Activated CD4-positive, alpha-beta T cell treated with anti-CD3 and anti-CD28 coated beads, Interleukin-2, amount 10 ng/mL, durations not matched to agents 7 days and 5 days (primary cell): ENCODE measurements at places on chromosomes 4 and X.

GRCh38 chr4:84614891-84615290 is 32.0 kb downstream of the CDS1 start:
- H3K4me1 ChIP-seq = no peaks in the 10 kb centered on the region
- H3K4me3 ChIP-seq = no peak overlapping the region
- no peaks in the 10 kb centered on the region for H3K36me3 ChIP-seq
- no peak overlapping the region for H3K27ac ChIP-seq
- no peaks in the 10 kb centered on the region for H3K27me3 ChIP-seq

- H3K4me1 ChIP-seq = no peaks in the 10 kb centered on the region
- H3K36me3 ChIP-seq = no peaks in the 10 kb centered on the region
Measured at GRCh38 chr4:66273110-66273509, 602.8 kb upstream of the EPHA5 start.

- DNase-seq = no peak
- no peaks in the 10 kb centered on the region for H3K27me3 ChIP-seq
- H3K4me3 ChIP-seq = no peak overlapping the region
- no peaks in the 10 kb centered on the region for H3K4me1 ChIP-seq
Measured at GRCh38 chr4:182604161-182604622, 313.0 kb downstream of the DCTD start.

GRCh38 chr4:13544606-13545393 is 492 bp upstream of the NKX3-2 start:
- peaks cover 70% of the 10 kb centered on the region for H3K27me3 ChIP-seq
- no peak for DNase-seq
- peaks cover 37% of the 10 kb centered on the region for H3K4me1 ChIP-seq
- H3K27ac ChIP-seq = peak overlapping the region; percentile 46
- peaks cover 10% of the 10 kb centered on the region for H3K36me3 ChIP-seq

DNA sequence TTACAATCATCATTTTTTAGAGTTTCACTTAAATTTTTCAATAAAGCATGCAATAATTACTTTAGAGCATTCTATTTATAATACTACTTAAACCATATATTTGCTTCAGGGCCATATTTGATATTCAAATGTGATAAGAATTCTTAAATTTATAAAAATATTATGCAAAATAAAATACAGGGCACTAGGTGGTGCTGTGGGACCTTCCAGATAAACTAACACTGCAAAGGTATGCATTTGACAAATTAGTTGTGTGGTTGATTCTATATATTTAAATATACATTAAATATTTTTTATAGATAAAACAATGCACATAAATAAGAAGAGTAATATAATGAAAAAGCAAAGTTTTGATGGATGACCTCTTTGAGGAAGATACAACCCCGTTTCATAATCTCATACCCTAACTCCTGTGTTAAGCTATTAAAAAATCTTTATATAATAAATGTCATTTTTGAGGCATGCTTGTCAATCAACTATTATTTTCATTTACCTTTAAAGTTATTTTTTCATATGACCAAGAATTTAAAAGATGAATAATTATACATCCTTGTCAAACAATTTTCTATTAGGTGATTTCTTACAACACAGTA is 128.4 kb downstream of the REELD1 start:
- no peak overlapping the region for H3K27ac ChIP-seq
- H3K27me3 ChIP-seq = no peaks in the 10 kb centered on the region
- H3K4me1 ChIP-seq = no peaks in the 10 kb centered on the region
- peak; percentile 38 for DNase-seq
- H3K36me3 ChIP-seq = no peaks in the 10 kb centered on the region
- H3K4me3 ChIP-seq = no peak overlapping the region

DNA sequence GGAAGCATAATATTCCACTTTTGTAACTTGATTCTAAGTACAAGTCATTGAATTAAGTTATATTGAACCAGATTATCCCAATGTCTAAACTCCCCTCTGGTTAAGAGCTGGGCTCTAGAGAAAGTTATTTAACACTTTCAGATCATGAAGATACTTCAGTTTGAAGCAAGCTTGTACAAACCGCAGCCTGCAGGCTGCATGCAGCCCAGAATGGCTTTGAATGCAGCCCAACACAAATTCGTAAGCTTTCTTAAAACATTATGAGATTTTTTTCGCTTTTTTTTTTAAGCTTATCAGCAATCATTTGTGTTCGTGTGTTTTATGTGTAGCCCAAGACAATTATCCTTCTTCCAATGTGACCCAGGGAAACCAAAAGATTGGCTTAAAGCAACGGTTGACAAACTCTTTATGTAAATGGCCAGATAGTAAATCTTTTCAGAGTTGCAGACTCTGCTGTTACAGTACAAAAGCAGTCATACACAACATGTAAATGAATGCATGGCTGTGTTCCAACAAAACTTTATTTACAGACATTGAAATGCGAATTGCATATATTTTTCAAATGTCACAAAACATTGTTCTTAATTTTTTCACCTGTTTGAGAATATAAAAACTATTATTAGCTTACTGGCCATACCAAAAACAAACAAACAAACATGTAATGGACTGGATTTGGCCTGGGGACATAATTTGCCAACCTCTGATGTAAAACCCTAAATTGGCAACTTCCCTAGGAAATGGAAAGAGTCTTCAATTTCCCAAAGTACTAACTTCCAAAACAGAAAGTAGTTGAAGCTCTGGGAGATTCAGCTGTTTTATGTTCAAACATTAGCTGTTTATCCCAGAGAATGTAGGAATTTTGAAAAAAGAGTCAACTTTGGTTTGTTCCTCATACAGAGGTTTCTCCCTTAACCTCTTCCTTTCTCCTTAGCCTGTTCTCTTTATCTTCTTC is 201.1 kb upstream of the MBNL3 start:
- no peak overlapping the region for H3K4me3 ChIP-seq
- H3K36me3 ChIP-seq = no peaks in the 10 kb centered on the region
- no peak overlapping the region for H3K27ac ChIP-seq

DNA sequence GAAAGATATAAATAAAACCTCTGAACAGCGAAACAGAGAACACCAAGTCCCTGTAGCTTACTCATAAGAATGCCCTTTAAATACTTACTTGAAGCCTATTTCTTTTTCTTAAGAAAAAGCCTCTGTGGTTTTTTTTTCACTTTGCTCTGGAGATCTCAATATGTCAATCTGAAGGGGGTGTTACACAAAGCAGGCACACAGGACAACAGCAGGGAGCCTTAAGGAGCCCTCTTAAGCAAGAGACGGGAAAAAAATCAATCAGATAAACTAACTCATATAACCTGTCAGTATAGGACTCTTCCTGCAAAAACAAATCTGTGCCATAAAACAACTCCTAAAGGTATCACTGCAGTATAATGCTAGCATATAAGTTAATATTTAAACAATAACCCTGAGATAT is 611.1 kb upstream of the ATOH1 start:
- no peak overlapping the region for H3K27ac ChIP-seq
- H3K4me3 ChIP-seq = no peak overlapping the region
- no peaks in the 10 kb centered on the region for H3K36me3 ChIP-seq

DNA sequence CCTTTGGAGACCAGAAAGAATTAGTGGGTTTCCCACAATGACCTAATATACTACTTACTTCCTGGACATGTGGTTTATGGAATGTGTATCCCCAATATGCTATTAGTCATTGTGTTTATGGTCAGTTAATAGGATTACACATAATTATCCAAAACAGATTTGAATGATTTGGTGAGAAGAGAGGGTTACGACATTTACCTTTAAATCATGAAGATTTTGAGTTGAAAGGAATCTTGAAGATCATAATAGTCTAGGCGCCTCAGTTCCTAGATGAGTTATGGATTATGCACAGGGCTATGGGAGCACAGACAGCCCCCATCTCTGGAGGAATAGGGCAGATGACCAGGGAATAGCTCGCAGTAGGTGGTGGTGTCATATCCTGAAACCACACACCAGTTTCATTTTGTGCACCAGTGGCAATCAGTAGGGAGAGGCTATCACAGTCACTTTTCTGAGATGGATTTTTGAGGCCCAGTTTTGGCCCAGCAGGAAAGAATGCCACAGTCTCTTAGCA is 61.3 kb downstream of the SEPTIN11 start:
- peaks cover 17% of the 10 kb centered on the region for H3K36me3 ChIP-seq
- no peak overlapping the region for H3K4me3 ChIP-seq
- H3K4me1 ChIP-seq = peaks cover 50% of the 10 kb centered on the region
- peaks cover 13% of the 10 kb centered on the region for H3K27me3 ChIP-seq

GRCh38 chr4:77078401-77078800 is 2.6 kb upstream of the CCNI start:
- no peak overlapping the region for H3K27ac ChIP-seq
- peaks cover 8% of the 10 kb centered on the region for H3K36me3 ChIP-seq

- H3K4me3 ChIP-seq = no peak overlapping the region
- peak overlapping the region; percentile 71 for H3K27ac ChIP-seq
- peaks cover 52% of the 10 kb centered on the region for H3K4me1 ChIP-seq
- peak; percentile 54 for DNase-seq
Measured at GRCh38 chr4:26076000-26076587, 162.1 kb downstream of the SMIM20 start.

GRCh38 chr4:172680691-172681090 is 487.9 kb upstream of the GALNT7 start:
- no peaks in the 10 kb centered on the region for H3K4me1 ChIP-seq
- H3K36me3 ChIP-seq = no peaks in the 10 kb centered on the region
- H3K4me3 ChIP-seq = no peak overlapping the region
- no peaks in the 10 kb centered on the region for H3K27me3 ChIP-seq
- no peak for DNase-seq

- no peaks in the 10 kb centered on the region for H3K27me3 ChIP-seq
- no peak overlapping the region for H3K4me3 ChIP-seq
- H3K27ac ChIP-seq = no peak overlapping the region
- H3K4me1 ChIP-seq = peaks cover 4% of the 10 kb centered on the region
- peaks cover 33% of the 10 kb centered on the region for H3K36me3 ChIP-seq
Measured at GRCh38 chr4:87144356-87144755, 76.1 kb downstream of the KLHL8 start.

GRCh38 chrX:78944351-78944750 is 840 bp upstream of the P2RY10 start:
- H3K27me3 ChIP-seq = no peaks in the 10 kb centered on the region
- H3K4me3 ChIP-seq = peak overlapping the region; percentile 93
- no peak for DNase-seq
- peaks cover 42% of the 10 kb centered on the region for H3K4me1 ChIP-seq
- H3K27ac ChIP-seq = peak overlapping the region; percentile 97

DNA sequence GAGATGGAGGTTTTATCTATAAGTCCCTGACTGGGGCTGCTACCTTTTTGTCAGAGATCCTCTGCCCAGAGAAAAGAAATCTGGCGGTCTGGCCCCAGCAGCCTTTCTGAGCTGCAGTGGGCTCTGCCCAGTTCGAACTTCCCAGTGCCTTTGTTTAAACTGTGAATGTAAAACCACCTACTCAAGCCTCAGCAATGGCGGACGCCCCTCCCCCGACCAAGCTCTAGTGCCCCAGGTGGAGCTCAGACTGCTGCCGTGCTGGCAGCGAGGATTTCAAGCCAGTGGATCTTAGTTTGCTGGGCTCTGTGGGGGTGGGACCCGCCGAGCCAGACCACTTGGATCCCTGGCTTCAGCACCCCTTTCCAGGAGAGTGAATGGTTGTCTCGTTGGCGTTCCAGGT is 121.8 kb downstream of the TSPAN5 start:
- H3K4me1 ChIP-seq = peaks cover 13% of the 10 kb centered on the region
- no peak overlapping the region for H3K4me3 ChIP-seq
- DNase-seq = no peak

- H3K4me1 ChIP-seq = peaks cover 15% of the 10 kb centered on the region
- peak overlapping the region; percentile 11 for H3K4me3 ChIP-seq
- no peak overlapping the region for H3K27ac ChIP-seq
- no peaks in the 10 kb centered on the region for H3K36me3 ChIP-seq
- peaks cover 4% of the 10 kb centered on the region for H3K27me3 ChIP-seq
Measured at GRCh38 chr4:165610679-165611437, 232.1 kb downstream of the CPE start.

- DNase-seq = no peak
- no peak overlapping the region for H3K27ac ChIP-seq
- H3K36me3 ChIP-seq = no peaks in the 10 kb centered on the region
- no peaks in the 10 kb centered on the region for H3K4me1 ChIP-seq
- no peak overlapping the region for H3K4me3 ChIP-seq
Measured at GRCh38 chrX:50100188-50100587, 100.6 kb downstream of the AKAP4 start.

GRCh38 chr4:67162690-67163089 is 382.6 kb downstream of the CENPC start:
- no peaks in the 10 kb centered on the region for H3K36me3 ChIP-seq
- H3K27ac ChIP-seq = no peak overlapping the region
- DNase-seq = no peak
- no peak overlapping the region for H3K4me3 ChIP-seq
- no peaks in the 10 kb centered on the region for H3K4me1 ChIP-seq

DNA sequence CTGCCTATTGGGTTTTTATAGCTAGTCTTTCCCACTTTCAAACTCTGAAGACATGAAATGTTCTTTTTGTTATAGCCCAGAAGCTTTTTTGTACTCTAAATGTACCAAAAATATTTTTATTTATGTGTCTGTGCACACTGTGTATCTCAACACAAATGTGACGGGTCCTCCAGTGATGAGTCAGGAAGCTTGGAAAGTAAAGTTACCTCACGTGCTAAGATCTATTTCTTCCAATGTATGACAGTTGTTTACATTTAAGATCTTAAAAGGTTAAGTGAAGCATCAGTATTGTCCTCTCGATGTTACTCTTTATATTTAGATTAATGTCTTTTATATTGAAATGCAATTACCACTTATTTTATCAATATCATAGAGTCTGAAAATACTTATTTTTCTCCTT is 29.1 kb upstream of the PRSS12 start:
- no peak overlapping the region for H3K4me3 ChIP-seq
- DNase-seq = no peak
- H3K36me3 ChIP-seq = peaks cover 2% of the 10 kb centered on the region
- H3K4me1 ChIP-seq = no peaks in the 10 kb centered on the region
- H3K27me3 ChIP-seq = peaks cover 12% of the 10 kb centered on the region

DNA sequence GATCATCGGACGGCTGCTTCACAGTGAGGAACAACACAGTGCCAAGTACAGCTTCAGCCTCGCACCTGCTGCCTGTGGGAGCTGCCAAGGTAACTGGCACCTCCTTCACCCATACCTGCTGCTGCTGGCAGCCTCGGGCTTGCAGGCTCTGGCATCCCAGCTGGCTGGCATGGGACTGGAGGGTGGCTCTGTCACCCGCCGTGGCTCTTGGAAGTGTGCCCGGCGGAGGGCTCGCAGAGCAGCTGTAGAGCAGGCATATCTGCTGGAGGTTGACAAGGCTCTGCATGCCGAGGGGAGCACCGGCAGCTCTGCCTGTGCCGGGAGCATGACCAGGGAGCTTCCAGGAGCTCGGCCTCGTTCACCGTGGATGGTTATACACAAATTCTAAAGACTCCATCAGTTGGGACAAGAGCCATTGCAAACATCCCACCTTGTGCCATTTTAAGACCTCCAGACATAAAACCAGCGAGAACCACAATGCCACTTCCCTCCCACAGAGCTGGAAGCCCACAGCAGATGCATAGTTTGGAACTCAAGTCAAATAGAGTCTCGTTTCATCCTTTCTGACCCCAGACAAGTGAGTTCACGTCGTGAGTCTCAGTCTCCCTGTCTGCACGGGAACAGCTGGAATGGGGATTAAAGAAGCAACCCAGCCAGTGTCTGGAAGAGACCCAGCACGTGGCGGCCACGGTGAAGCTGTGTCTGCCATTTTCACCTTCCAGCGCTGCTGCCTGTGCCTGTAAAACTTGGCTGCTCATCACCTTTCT is 84.3 kb upstream of the PSAPL1 start:
- H3K27me3 ChIP-seq = peaks cover 24% of the 10 kb centered on the region
- H3K27ac ChIP-seq = no peak overlapping the region
- no peak for DNase-seq
- peaks cover 5% of the 10 kb centered on the region for H3K4me1 ChIP-seq
- no peaks in the 10 kb centered on the region for H3K36me3 ChIP-seq
